ENCODE measurements at places on chromosomes 1 and 21.

DNA sequence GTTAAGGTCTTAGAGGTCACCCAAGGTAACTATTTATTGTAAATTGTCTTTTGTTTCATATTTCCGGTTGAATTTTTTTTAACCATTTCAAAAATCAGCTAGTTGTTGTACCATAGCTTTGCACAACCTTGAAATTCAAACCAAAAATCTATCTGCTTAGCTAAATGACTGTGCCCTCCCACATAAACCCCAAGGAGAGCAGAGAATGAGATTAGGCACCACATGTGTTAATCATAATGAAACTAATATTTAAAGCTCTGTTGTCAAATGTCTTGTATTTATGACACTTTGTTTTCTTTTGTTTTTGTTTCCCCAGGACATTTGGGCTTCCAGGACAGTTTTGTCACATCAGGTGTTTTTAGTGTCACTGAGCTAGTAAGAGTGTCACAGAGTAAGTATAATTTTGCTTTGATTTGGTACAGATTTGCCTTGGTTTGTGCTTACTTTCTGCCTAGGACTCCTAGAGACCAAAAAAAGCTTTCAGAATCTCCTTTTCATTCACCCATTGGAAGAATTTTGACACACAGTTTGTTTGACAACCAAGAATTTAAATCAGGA lies 249.9 kb downstream of the NFIA start:
- peak; percentile 85 for DNase-seq

GRCh38 chr1:233904633-233905415 lies at the start of gene SLC35F3:
SLC35F3 (plus strand) TSS chr1:233904676.
- no peak for DNase-seq

GRCh38 chr1:28067523-28068090 lies 20.8 kb downstream of the EYA3 start:
- no peak for DNase-seq

DNA sequence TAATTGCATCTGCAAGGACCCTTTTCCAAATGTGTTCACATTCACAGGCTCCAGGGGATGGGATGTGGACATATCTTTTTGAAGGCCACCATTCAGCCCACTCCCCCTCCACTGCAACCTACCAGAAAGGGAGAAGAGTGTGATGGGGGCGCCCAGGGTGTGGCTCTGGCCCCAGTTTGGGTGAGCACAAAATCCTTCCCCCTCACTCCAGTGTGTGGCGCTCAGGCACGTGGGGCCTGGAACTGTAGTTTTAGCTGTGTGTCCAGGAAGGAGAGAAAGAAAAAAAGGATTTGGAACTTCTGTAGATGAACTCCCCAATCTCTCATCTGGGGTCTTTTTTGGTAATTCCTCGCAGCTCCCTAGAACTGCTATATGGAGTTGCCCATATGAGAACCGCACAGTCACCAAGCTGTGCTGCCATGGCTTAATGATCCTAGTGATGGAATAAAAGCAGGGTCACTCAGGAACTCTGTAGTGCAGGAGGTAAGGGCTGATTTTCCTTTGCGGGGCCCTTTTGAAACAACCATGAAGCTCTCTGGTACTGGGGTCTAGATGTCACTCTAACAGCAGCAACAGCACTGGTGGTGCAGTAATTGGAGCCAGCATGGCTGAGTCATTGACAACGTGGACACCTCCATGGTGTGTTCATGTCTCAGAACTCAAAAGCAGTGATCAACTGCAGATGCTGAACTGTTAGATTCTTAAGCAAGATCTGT lies 17.0 kb downstream of the AGT start:
- DNase-seq, result no peak

- no peak for DNase-seq
Measured at GRCh38 chr1:92864131-92864530, 32.3 kb downstream of the RPL5 start.

- no peak for DNase-seq
Measured at GRCh38 chr1:22870201-22870871, 102.3 kb downstream of the LACTBL1 start.

- DNase-seq, result no peak
Measured at GRCh38 chr21:38817371-38818324, 11.9 kb downstream of the ETS2 start.

DNA sequence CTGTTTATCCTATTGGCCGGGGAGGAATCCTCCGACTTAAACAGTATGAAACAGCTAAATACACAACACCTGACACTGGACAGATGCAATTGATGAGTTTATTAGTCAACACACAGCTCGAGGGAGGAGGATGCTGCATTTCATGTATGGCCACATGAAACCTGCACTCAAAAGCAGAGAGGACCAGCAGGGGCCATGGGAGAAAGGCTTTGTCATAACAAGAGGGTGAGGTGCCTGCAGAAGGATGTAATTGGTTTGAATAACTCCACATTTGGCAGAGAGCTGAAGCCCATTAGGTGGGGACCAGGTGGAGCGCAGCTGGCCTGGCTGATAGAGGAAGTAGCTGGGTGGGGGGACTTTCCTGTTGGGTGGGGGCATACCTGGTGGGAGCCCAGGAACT lies 599.1 kb downstream of the PTPRU start:
- DNase-seq, result no peak

DNA sequence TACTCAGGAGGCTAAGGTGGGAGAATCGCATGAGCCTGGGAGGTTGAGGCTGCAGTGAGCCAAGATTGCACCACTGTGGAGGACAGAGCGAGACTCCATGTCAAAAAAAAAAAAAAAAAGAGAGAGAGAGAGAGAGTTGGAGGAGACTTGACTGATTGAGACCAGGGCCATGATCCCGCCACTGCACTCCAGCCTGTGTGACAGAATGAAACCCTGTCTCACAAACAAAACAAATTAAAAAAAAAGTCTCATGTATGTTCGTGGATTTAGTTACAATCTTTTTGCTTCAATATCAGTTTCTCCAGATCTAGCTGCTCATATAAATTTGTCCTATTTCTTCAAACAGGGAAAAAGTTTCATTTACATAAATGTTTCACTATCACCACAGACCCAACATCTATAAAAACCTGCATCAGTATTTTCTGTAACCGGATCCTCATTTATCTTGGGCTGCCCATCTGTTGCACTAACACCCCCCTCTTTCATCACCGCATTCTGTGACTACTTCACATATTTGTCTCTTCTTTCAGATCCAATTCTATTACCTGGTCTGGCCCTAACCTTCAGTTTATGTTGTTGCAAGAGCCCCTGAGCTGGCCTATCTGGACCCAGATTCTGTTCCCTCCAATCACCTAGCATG lies 127.0 kb downstream of the GREM2 start:
- DNase-seq, result no peak

GRCh38 chr1:226116673-226117072 lies 54.2 kb downstream of the H3-3A start:
- no peak for DNase-seq

GRCh38 chr1:212782422-212783154 lies 9.0 kb downstream of the NSL1 start:
- no peak for DNase-seq

GRCh38 chr1:75341537-75341936 lies 207.3 kb downstream of the LHX8 start:
- peak; percentile 13 for DNase-seq

- no peak for DNase-seq
Measured at GRCh38 chr1:51899022-51899421, 20.5 kb upstream of the NRDC start.

GRCh38 chr1:29948581-29948980 lies 712.3 kb downstream of the PTPRU start:
- no peak for DNase-seq

- DNase-seq, result no peak
Measured at GRCh38 chr21:14522736-14523135, 23.4 kb downstream of the SAMSN1 start.

GRCh38 chr1:147625362-147625995 lies 44.8 kb downstream of the ACP6 start:
- no peak for DNase-seq

DNA sequence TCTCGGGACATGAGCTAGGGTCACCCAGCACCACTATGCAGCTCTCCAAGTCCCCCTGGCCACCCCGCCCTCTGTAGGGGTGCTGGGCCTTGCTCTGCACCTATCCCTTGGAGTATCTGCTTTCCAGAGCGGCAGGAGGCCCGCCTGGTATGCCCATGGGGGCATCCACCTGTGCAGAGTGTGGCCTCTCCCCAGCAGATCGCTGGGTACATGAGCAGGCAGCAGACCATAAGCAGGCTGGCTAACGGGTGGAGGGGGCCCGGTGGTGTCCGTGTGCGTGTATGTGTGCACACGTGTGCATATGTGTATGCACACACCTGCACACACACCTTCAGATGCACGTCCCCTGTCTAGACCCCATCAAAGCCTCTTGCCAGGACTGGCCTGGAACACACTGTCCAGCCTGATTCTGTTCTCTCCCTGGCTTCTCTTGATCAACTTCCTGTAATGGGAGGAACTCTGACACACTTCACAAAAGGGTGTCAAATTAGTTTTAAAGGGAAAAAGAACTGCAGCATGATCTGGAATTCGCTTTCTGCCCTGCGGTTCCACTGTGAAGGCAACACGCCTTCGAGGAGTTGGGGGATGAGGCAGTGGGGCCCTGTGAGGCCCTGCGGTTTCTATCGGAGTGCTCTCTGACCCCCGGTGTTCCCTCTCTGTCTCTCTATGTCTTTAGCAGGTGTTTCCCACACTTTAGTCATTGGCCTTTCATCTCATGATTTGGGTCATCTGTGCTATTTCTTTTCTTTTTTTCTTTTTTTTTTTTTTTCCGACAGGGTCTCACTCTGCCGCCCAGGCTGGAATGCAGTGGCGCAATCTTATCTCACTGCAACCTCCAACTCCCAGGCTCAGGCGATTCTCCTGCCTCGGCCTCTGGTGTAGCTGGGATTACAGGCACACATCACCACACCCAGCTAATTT lies 17.2 kb upstream of the NPHP4 start:
- no peak for DNase-seq

DNA sequence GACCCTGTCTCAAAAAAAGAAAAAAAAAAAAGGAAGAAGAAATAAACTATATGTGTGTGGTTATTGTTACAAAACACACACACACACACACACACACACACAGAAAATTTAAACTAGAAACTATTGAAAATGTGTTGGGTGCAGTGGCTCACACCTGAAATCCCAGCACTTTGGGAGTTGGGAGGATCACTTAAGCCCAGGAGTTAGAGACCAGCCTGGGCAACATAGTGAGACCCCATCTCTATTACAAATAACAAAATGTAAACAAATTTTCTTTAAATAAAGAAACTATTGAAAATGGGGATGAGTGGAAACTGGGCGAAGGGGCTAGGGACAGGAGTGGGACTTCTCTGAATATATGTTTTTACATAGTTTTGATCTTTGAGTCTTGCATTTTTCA lies 23.0 kb downstream of the KIAA2013 start:
- DNase-seq, result no peak

DNA sequence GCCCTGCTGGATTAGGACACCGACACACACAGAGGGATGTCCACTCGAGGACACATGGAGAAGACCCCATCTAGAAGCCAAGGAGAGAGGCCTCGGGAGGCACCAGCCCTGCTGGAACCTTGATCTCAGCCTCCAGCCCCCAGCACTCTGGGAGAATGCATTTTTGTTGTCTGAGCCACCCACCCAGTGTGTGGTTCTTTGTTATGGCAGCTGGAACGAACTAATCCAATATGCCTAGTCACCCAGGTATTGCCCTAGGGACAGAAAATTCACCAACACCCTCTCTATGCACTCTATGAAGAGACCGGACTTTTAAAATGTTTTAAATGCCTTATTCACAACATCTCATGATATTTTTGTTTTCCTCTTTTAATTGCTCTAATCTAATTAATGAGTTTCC lies 117.4 kb downstream of the CRYAA start:
- DNase-seq, result no peak

- DNase-seq, result no peak
Measured at GRCh38 chr1:204079608-204079999, 6.7 kb downstream of the SOX13 start.

GRCh38 chr1:10217748-10218441 lies 7.5 kb downstream of the KIF1B start:
- no peak for DNase-seq

GRCh38 chr1:186923486-186923885 lies 94.7 kb downstream of the PLA2G4A start:
- DNase-seq, result no peak

GRCh38 chr1:70842562-70842961 lies 205.1 kb downstream of the PTGER3 start:
- DNase-seq, result no peak

GRCh38 chr21:19353256-19353655 lies 949.7 kb upstream of the TMPRSS15 start:
- no peak for DNase-seq

DNA sequence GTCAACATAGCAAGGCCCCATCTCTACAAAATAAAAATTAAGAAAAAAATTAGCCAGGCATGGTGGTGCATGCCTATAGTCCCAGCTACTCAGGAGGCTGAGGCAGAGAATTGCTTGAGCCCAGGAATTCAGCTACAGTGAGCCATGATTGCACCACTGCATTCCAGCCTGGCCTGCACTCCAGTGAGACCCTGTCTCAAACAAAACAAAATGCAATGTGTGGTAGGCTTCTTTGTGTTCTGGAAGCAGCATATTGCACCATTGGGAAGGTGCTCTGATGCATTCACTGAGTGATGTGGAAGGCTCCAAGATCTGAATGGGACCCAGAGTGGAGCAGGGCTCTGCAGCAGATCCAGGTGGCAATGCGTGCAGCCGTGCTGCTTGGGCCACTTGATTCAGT lies 99.6 kb upstream of the COG2 start:
- DNase-seq, result no peak

DNA sequence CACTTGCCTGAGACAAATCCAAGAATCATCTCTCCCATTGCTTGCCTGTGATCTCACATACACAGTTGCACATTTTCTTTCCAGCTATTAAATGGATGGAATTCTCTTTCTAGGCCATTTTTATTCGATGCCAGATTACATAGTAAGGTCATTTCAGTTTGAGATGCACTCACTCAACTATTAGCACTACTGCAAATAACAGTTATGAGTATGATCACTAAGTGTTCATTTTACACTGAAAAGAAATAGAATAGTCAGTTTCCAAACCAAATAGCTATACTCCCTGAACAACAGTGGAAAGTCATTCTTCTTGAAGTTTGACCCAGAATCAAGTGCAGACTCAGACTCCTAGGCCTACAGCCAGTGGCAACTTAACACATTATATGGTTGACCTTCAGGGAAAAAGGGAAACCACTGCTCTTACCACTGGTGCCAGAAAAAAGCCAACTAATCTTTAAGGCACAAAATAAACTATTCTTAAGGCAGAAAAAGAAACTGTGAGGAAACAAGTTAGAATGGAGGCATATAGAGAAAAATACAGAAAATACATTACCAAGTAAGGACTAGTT lies 31.5 kb downstream of the WNT2B start:
- DNase-seq, result no peak

- DNase-seq, result no peak
Measured at GRCh38 chr1:6599141-6599975, 3.3 kb downstream of the KLHL21 start.
